ENCODE measurements at places on chromosomes 5 and 9. TPM values are rescaled to one million over a fixed set of nuclear protein-coding genes. Genes with fewer than 3 reads are reported as not detected.

CCDC152 gene
- total RNA-seq = not detected

C9orf50 gene
- total RNA-seq = not detected

IFNK gene
- not detected for total RNA-seq

LCN1 gene
- not detected for total RNA-seq

PPP2R2B gene
- 0.72 TPM for total RNA-seq

CMYA5 gene
- total RNA-seq = 9.2 TPM

LIX1 gene
- total RNA-seq = not detected

HACD4 gene
- total RNA-seq = 0.14 TPM

PFN3 gene
- not detected for total RNA-seq

LRRC19 gene
- total RNA-seq = not detected

SPATA31C1 gene
- total RNA-seq = not detected

CHSY3 gene
- total RNA-seq = 1.8 TPM

RANBP3L gene
- not detected for total RNA-seq

CAMK2A gene
- total RNA-seq = 0.33 TPM

PTGS1 gene
- 16.4 TPM for total RNA-seq

HBEGF gene
- total RNA-seq = 32.5 TPM

BARHL1 gene
- not detected for total RNA-seq

PLAC8L1 gene
- total RNA-seq = 0.96 TPM

LCN15 gene
- total RNA-seq = not detected

FOXD4L3 gene
- total RNA-seq = 0.61 TPM

PTBP3 gene
- total RNA-seq = 95.9 TPM

FRMD3 gene
- total RNA-seq = 3.7 TPM

ENHO gene
- total RNA-seq = not detected

SLC6A18 gene
- not detected for total RNA-seq

ROPN1L gene
- not detected for total RNA-seq

PDGFRB gene
- total RNA-seq = not detected

CXCL14 gene
- 3.9 TPM for total RNA-seq

SPINK7 gene
- total RNA-seq = not detected

GGTA1 gene
- not detected for total RNA-seq

BASP1 gene
- total RNA-seq = 76.6 TPM

PCDHGB5 gene
- total RNA-seq = 10.5 TPM

ACSL6 gene
- not detected for total RNA-seq

SPINK13 gene
- not detected for total RNA-seq

PCDHB11 gene
- 0.16 TPM for total RNA-seq

CARD6 gene
- total RNA-seq = 1.7 TPM

PTGER4 gene
- total RNA-seq = 2.7 TPM

TMEM141 gene
- 38.8 TPM for total RNA-seq

PCDHGA11 gene
- 1.5 TPM for total RNA-seq

MYOT gene
- 0.12 TPM for total RNA-seq

SOHLH1 gene
- total RNA-seq = not detected

CCL19 gene
- total RNA-seq = not detected

SSNA1 gene
- total RNA-seq = 78.5 TPM

CD74 gene
- total RNA-seq = 6.8 TPM

TSLP gene
- total RNA-seq = 1.0 TPM

TNFSF15 gene
- 2.1 TPM for total RNA-seq

HAVCR1 gene
- total RNA-seq = not detected

All from mammary epithelial cell (primary cell).